SK-N-DZ (cell line): ENCODE measurements at places on chromosomes 4 and X.

DNA sequence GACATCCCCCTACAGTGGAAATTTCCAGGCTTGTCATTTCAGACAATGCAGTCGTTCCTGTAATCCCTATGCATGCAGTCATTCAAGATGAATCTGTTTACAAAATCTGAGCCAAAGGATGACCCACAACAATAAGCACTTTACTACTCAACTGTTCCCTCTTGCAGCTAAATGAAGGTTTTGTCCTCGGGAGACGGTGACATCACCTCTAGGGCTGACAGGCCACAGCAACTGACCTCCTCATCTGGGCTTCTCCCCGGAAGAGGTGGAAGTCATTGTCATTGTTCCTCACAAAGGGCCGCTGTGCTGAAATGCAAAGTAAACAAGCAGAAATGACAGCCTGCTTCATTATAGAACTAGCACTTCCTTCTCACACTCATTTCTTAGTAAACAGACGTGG is 29.2 kb downstream of the CLRN2 start:
- DNase-seq, result no peak

GRCh38 chr4:116073051-116073450 is 959.6 kb upstream of the NDST4 start:
- no peak for DNase-seq

DNA sequence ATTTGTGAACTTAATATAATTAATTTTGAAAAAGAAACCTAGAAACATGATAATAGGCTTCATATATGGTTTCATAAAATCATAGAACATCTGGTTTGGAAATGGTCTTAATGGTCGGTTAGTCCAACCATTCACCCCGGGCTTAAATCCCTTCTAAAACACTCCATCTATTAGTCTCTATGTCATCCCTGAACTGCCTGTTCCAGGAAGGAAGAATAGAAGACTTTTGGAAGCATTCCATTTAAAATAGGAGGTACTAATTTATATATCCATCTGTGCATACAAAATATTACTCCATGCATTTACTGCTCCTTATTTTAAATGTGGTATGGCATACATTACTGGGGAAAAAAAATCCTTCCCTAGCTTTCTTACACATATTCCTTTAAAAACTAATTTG is 262.2 kb upstream of the DDX53 start:
- no peak for DNase-seq

DNA sequence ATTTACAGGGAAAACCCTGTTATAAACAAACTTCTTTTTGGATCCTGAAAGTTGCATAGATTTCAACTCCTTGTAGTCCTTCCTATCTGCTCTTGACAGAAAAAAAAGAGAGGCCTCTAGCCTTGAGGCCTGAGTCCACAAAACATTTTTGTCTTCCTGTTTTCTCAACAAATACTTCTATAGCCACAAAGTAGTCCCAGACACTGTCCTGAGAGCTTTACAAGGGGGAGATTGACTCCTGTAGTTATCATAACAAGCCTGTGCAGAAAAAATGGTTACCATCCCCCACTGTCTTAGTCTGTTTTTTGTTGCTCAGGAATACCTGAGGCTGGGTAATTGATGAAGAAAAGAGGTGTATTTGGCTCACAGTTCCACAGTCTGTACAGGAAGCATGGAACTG is 35.2 kb downstream of the PCDH7 start:
- no peak for DNase-seq

GRCh38 chrX:83508006-83508405 is at the start of gene POU3F4:
Gene POU3F4, plus strand, starts transcription at chrX:83508290. Its CDS starts 35 bp downstream, at chrX:83508325.
- DNase-seq, result no peak
